SJSA1 (cell line): ENCODE measurements at places on chromosomes 2 and 18.

- no peak for DNase-seq
These were observed 57.6 kb downstream of the PIEZO2 start for GRCh38 chr18:11091746-11092145.

DNA sequence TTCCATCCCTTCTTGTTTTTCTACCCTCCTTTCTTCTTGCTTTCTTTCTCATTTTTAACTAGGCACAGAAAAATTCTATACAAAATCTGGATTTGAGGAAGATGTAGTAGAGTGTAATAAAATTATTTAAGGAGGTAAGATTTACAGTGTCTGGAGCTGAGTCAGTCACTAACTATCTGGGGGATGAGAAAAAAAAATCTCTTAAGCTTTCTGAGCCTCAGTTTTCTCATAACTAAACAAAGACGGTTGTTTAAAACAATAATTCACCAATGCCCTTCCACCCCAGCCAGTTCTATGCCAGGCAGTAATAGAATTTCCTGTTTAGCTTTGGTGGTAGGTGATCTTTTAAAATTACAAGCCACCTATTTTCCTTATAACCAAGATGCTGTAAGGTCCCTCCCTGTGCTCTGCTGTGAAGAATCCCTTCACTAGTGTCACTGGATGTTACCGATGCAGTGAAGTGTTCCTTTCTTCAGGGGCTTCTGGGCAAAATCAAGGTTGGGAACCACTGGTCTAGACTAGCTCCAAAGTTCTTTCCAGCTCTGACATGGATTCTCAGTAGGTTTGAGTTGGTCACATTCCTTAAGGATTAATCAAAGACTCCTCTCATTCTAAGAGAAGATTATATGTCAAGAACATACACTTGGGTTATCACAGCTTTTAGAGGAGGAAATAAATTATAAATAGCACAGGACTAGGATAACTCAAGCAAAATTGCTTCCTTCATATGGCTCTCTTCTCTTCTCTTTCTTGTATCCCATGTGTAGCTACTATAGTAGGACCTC is 289.0 kb downstream of the CDH2 start:
- DNase-seq: peak; percentile 71

GRCh38 chr2:124836416-124836815 is 811.3 kb downstream of the CNTNAP5 start:
- peak; percentile 36 for DNase-seq

DNA sequence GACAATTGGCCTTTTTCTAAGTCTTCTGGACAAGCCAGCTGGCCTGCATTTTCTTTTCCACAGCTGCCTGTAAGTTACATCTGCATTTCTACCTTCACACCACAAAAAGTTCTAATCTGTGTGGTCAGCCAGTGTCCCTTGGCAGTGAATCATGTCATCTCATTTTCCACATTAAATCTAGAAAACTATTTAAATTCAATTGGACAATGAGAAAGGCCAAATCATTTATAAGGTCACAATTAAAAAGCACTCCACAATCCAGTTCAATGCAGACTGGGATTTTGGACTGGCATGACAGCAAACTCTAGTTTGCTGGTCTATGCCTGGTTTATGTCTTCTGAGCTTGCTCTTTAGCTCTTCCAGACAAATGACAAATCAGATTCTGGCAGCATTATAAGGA is 494.2 kb upstream of the SPHKAP start:
- DNase-seq: no peak

DNA sequence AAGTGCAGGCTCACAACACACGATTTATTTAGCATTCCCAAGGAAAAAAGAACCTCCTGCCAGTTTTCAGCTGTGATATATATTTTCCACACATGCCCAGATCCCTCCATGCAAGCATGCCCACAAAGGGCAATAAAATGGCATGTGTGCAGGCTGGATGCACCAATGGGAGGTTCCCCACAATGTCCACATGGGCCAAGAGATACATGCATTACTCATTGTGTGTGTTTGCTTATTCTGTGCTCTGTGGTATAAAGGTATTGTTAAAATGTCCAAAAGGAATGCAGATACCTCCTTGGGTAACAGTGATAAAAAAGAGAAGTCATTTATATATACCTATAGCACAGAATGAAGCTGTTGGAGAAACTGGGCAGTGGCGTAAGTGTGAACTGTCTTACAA is 207.4 kb downstream of the FHOD3 start:
- DNase-seq: no peak

- DNase-seq: no peak
These were observed 122.5 kb downstream of the ERBB4 start for GRCh38 chr2:212416086-212416485.

GRCh38 chr2:160197587-160197986 is 2.5 kb downstream of the ITGB6 start:
- no peak for DNase-seq

GRCh38 chr18:60232541-60232940 is 140.0 kb downstream of the MC4R start:
- DNase-seq: no peak

DNA sequence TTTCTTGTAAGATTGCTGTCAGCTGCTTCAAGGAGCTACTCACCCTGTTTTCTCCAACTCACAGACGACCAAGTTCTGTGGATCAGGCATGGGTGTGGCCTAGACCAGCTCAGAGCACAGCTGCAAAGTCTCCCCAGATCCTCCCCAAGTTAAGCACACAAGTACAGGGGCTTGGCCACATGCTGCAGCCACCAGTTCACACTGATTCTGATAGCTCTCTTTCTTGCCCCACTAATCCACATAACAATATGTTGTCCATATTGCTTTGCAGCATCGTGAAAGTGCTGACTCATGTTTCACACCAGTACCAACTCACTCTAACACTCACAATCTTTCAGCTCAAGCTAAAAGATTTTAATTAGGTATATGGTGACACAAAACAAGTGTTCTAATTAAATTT is 437.0 kb downstream of the PARD3B start:
- DNase-seq: no peak

- DNase-seq: no peak
These were observed 44.3 kb downstream of the CYRIA start for GRCh38 chr2:16621316-16621715.

DNA sequence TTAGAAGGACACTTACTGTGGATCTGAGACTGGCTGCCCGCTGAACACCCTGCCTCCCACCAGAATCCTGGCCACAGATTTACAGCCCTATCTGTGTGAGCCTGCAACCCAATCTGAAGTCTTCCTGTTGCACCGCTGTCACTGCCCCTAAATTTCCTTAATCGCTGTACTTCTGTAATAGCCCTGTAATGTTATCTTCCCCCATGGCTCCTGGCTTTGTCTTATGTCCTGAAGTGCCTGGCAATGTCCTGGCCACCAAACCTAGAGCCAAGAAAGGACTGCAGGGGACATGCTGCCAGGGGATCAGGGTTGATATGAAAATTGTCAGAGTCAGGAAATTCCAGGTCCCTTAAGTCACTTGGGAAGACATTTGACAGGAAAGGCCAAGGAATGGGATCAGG is 52.7 kb downstream of the FHOD3 start:
- DNase-seq: no peak
